ENCODE measurements at places on chromosomes 12 and 14.

- H3K36me3 ChIP-seq = no peaks in the 10 kb centered on the region
- H3K4me1 ChIP-seq = peaks cover 30% of the 10 kb centered on the region
- no peak overlapping the region for H3K27ac ChIP-seq
- H3K4me3 ChIP-seq = no peak overlapping the region
- no peak for DNase-seq
Measured at GRCh38 chr14:68173227-68173972, 353.8 kb downstream of the RAD51B start.

DNA sequence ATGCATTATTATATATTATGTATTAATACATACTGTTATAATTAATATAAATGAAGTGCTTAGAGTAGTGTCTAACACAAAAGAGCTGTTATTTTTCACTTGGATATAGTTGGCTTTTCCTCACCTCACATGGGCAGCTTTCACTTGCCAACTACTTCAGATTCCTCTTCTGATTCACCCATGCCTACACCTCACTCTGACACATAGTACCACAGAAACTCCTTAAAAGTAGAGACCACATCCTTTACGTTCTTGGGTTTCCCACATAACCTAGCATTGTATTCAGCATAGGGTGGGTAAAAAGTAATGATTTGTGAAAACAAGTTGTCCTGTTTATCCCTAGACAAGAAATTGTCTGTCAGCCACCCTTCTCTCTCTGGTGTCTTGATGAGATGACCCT, 61.0 kb downstream of the DIO2 start:
- H3K27me3 ChIP-seq = no peaks in the 10 kb centered on the region
- no peaks in the 10 kb centered on the region for H3K4me1 ChIP-seq
- no peak for DNase-seq
- H3K27ac ChIP-seq = no peak overlapping the region

- H3K36me3 ChIP-seq = no peaks in the 10 kb centered on the region
- H3K4me3 ChIP-seq = no peak overlapping the region
- no peak overlapping the region for H3K27ac ChIP-seq
Measured at GRCh38 chr14:81166121-81166520, 54.6 kb downstream of the GTF2A1 start.

- no peaks in the 10 kb centered on the region for H3K27me3 ChIP-seq
- H3K36me3 ChIP-seq = no peaks in the 10 kb centered on the region
- H3K4me3 ChIP-seq = no peak overlapping the region
- no peaks in the 10 kb centered on the region for H3K4me1 ChIP-seq
- H3K27ac ChIP-seq = no peak overlapping the region
- no peak for DNase-seq
Measured at GRCh38 chr14:89881839-89882238, 72.7 kb downstream of the EFCAB11 start.

DNA sequence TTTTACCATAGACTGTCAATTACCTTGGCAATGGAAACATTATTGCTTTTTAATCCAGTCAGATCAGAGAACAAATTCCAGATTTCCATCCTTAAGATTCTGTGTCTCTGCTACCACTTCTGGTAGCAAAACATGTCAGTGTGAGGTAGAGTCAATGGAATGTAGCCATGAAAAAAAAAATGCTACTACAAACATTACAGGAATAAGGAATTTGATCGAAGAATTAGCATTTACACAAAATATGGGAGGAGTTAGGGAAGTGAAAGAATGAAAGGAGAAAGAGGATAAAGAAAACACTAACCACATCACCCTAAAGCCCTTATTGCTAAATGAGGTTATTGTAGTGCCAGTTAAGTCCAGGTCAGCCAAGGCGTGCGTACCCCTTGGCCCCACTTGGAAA, 9.2 kb downstream of the MED21 start:
- DNase-seq = no peak
- no peak overlapping the region for H3K27ac ChIP-seq
- H3K4me3 ChIP-seq = no peak overlapping the region

- peak overlapping the region; percentile 66 for H3K4me3 ChIP-seq
- H3K27me3 ChIP-seq = no peaks in the 10 kb centered on the region
- no peak for DNase-seq
- 0 out of 2 replicates have a peak, but pooled peaks cover 6% of the 10 kb centered on the region for H3K4me1 ChIP-seq
- H3K27ac ChIP-seq = peak overlapping the region; percentile 84
Measured at GRCh38 chr12:25960143-25960542, 1.7 kb downstream of the RASSF8 start.

- DNase-seq = no peak
- H3K4me1 ChIP-seq = no peaks in the 10 kb centered on the region
- H3K27ac ChIP-seq = no peak overlapping the region
Measured at GRCh38 chr14:90291699-90292098, 35.3 kb downstream of the PSMC1 start.

- no peaks in the 10 kb centered on the region for H3K36me3 ChIP-seq
- H3K27ac ChIP-seq = no peak overlapping the region
- H3K4me1 ChIP-seq = no peaks in the 10 kb centered on the region
- H3K27me3 ChIP-seq = no peaks in the 10 kb centered on the region
- peak; percentile 77 for DNase-seq
- no peak overlapping the region for H3K4me3 ChIP-seq
Measured at GRCh38 chr14:100108042-100108825, 43.0 kb downstream of the EVL start.

- no peak within 1 kb of the TSS for H3K4me3 ChIP-seq
- no peaks in the 10 kb centered on the region for H3K27me3 ChIP-seq
- H3K36me3 ChIP-seq = no peaks in the 10 kb centered on the region
- no peak within 1 kb of the TSS for H3K27ac ChIP-seq
Measured at GRCh38 chr12:132610051-132610759, at the start of gene LRCOL1. LRCOL1 (minus strand) TSS chr12:132610582; CDS start chr12:132606251, 4,331 bp downstream.

DNA sequence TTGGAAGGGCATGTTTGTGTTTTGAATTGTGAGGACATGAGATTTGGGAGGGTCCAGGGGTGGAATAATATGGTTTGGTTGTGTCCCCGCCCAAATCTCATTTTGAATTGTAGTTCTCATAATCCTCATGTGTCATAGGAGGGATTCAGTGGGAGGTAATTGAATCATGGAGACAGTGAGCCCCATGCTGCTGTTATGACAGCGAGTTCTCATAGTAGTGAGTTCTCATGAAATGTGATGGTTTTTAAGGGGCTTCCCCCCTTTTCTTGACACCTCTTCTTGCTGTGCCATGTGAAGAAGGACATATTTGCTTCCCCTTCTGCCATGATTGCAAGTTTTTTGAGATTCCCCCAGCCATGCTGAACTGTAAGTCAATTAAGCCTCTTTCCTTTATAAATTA, 260.0 kb downstream of the DUSP6 start:
- no peak overlapping the region for H3K4me3 ChIP-seq
- H3K36me3 ChIP-seq = no peaks in the 10 kb centered on the region
- H3K27ac ChIP-seq = no peak overlapping the region
- peaks cover 22% of the 10 kb centered on the region for H3K4me1 ChIP-seq
- H3K27me3 ChIP-seq = no peaks in the 10 kb centered on the region
- no peak for DNase-seq

DNA sequence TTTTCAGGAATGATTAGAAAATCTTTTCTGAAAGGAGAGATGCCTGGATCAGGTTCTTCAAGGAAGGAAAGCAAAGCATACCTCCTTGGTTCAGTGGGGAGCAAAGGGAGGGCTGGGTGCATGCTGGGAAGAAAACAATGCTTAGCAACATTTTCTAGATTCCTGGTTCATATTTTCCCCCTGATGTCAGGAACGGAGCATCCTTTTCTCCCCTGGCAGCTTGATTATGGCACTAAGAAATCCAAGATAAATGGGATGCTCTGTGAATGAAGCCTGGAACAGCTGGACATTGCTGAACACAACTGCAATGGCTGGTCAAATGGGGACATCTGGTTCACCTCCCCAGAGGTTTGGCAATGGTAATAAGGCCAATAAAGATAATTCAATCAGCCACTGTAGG, 50.9 kb downstream of the KCNA5 start:
- H3K27ac ChIP-seq = no peak overlapping the region
- no peaks in the 10 kb centered on the region for H3K36me3 ChIP-seq
- peaks cover 2% of the 10 kb centered on the region for H3K27me3 ChIP-seq
- H3K4me3 ChIP-seq = no peak overlapping the region
- no peaks in the 10 kb centered on the region for H3K4me1 ChIP-seq

- no peak for DNase-seq
- no peak overlapping the region for H3K27ac ChIP-seq
Measured at GRCh38 chr14:23577710-23578392, 739 bp downstream of the JPH4 start.

GRCh38 chr12:82300611-82301010, 57.6 kb downstream of the CCDC59 start:
- H3K27me3 ChIP-seq = no peaks in the 10 kb centered on the region
- H3K36me3 ChIP-seq = no peaks in the 10 kb centered on the region
- no peak overlapping the region for H3K4me3 ChIP-seq
- H3K27ac ChIP-seq = no peak overlapping the region

DNA sequence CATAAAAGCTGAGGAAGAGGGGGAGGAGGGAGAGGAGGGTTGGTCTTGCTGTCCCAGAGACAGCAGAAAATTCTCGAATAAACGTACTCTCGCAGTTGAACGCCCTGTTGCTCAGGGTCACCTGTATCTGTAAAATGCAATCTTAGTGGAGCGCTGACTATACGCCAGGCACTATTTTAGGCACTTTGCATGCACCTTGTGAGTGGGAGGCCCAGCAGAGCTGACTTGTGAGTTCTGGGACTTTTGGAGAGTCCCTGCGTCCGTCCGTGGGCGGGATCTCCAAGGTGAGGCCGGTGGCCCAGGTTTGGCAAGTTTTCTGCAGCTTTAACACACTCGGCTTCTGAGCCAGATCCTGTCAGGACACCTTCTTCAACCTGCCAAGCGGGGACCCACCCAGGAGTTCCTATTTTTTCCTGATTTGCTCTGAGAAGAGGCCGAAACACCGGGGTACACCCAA, 32.5 kb upstream of the PLEKHG6 start:
- peak; percentile 78 for DNase-seq
- peak overlapping the region; percentile 52 for H3K4me3 ChIP-seq
- H3K4me1 ChIP-seq = peaks cover 29% of the 10 kb centered on the region
- no peaks in the 10 kb centered on the region for H3K27me3 ChIP-seq

GRCh38 chr12:104735801-104736200, 222.3 kb downstream of the SLC41A2 start:
- no peak overlapping the region for H3K4me3 ChIP-seq
- H3K36me3 ChIP-seq = no peaks in the 10 kb centered on the region
- no peaks in the 10 kb centered on the region for H3K4me1 ChIP-seq
- no peak overlapping the region for H3K27ac ChIP-seq

DNA sequence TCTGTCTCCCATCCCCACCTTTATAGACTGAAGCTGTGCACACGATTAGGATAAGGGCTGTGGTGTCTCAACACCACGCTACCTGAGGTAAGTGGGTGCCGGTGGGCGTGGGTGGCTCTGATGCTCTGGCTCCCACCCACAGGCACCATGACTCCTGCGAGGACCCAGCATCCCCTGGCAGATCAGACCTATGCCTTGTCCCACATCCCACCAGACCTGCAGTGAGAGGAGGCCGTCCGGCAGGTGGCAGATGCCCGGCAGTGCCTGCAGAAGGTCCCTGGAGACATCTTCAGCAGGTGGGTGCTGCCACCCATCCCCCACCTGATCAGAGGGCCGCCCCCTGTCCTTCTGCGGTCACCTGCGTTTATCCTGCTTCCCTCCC, 104.4 kb upstream of the PRB2 start:
- no peaks in the 10 kb centered on the region for H3K36me3 ChIP-seq
- no peak overlapping the region for H3K27ac ChIP-seq
- H3K4me3 ChIP-seq = no peak overlapping the region

DNA sequence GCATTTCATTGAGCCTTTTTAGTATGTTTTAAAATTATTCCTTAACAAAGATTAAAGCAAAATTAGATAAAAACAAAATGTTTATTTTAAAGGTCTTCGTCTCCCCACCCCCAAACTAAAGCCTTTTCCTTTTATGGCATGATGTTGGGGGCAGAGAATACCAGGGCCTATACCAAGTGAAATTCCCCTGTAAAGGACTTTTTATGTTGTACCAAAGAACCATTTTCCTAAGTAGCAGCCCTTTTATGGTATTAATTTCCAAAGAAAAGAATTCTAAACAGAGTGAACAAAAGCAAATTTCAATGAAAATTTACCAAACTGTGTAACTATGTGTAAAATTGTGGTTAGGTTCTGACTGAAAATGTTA, 71.9 kb upstream of the GNPNAT1 start:
- H3K27me3 ChIP-seq = no peaks in the 10 kb centered on the region
- H3K4me1 ChIP-seq = no peaks in the 10 kb centered on the region
- no peak overlapping the region for H3K4me3 ChIP-seq
- no peaks in the 10 kb centered on the region for H3K36me3 ChIP-seq

DNA sequence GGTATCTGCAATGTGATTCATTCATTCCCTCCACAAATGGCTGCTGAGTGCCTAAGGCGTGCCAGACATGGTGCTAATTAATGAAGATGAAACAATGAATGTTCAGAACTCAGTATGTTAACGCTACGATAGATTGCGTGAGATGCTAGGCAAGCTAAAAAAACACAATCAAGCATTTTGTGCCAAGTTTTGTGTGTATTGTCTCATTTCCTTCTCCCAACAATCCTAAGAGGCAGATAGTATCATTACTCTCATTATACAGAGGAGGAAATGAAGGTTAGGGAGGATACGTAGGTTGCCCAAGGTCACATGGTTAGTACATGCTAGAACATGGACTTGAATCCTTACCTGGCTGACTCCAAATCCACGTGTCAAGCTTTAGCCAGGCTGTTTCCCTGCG, 264.4 kb downstream of the EFCAB11 start:
- H3K27me3 ChIP-seq = no peaks in the 10 kb centered on the region
- no peak for DNase-seq
- no peaks in the 10 kb centered on the region for H3K4me1 ChIP-seq
- no peak overlapping the region for H3K27ac ChIP-seq
- H3K4me3 ChIP-seq = no peak overlapping the region

DNA sequence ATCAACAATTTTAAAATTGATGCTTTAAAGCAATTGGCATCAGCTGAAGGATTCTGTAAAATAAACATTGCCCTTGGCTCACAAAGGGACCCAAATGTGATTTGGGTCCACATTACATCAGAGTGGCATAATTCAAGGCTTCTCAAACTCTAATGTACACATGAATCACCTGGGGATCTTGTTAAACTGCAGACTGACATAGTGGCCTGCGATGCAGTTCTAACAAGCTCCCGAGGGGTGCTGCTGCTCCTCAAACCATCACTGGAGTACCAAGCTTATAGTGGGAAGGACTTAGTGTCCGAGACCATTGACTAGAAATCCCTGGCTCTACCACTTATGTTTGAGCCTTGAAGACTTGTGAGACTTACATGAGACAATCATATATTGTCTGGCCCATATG, 31.8 kb upstream of the DNM1L start:
- H3K4me3 ChIP-seq = no peak overlapping the region
- no peak for DNase-seq
- no peaks in the 10 kb centered on the region for H3K27me3 ChIP-seq

- H3K4me1 ChIP-seq = no peaks in the 10 kb centered on the region
- no peak overlapping the region for H3K27ac ChIP-seq
- H3K4me3 ChIP-seq = no peak overlapping the region
- H3K36me3 ChIP-seq = no peaks in the 10 kb centered on the region
- no peak for DNase-seq
Measured at GRCh38 chr12:107480836-107481608, 204.6 kb upstream of the PWP1 start.

Data from Caco-2 (cell line).